PC-9 (cell line): ENCODE measurements at places on chromosomes 5 and 9.

DNA sequence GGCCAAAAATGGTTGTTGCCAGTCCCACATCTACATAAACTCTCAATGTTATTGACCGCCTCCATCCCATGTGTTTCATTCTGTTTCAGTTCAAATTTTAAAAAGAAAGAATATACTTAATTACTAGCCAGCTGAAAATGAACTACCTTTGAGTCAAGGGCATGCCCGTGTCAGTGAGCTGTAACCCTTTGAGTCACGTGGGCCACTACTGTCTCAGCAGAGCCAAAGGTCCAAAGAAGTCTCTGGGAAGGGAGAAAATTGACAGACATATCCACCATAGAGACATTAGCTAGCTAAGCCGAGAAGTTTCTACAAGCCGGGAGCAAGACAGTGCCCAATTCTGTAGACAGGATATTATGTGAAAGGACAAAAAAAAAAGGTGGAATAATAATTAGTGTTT, 59.7 kb downstream of the NIM1K start:
- DNase-seq: peak; percentile 28

DNA sequence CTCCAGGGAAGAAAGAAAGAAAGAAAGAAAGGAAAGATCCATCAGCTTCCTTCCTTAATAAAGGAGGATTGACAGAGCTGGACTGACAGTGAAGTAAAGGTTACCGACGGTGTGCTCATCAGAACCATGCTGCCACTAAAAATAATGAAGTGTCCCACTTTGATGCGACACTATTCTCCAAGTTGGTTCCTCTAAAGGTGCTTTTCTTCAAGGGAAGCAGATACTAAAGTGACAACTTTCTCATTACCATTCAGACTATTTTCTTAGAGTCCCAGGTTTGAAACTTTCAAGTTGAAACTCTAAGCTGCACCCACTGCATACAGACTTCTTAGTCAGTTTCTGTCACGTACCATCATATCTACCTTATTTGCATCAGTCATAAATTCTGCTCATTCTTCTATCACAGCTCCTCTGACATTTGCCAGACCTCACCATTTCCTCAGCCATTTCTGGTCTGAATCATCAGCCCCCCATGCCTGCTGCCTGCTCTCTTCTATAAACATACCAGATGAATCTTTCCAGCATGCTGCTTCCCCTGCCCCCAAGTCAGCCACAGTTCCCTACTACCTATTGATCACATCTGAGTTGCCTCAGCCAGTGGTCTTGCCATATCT, 177.6 kb downstream of the DEPDC1B start:
- DNase-seq: no peak

DNA sequence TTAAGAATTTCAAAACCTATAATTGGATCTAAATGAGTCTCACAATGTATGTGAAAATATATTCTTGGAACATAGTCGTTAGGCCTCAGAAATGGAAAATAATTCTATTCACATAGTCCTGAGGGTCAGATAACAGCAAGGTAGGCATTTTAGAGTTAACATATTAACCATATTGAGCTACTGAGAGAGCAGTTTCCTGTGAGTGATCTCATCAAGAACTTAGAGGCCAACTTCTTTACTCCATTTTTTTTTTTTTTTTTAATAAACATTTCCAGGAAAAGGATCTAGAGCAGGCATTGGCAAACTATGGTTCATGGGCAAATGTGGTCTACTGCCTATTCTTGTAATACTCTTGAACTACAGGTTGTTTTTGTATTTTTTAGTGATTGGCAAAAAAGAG, 26.6 kb downstream of the RAB24 start:
- no peak for DNase-seq

DNA sequence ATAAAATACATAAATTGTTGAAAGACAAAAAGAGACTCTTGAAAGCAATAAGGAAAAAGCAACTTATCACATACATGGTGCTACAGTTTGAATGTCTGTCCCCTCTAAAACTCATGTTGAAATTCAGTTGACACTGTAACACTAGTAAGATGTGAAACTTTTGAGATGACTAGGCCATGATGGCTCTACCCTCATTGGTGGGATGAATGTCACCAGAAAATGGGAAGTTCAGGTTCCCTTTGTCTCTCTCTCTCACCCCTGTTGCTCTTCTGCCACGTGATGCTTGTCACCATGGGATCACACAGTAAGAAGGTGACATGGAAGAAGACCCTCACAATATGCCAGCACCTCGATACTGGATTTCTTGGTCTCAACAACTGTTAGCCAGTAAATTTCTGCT, 50.3 kb upstream of the SPTLC1 start:
- DNase-seq: no peak

GRCh38 chr5:6484446-6484845, 35.8 kb downstream of the UBE2QL1 start:
- no peak for DNase-seq

GRCh38 chr9:15572200-15572770, 19.4 kb downstream of the CCDC171 start:
- no peak for DNase-seq

GRCh38 chr9:101478906-101479305, 43.3 kb upstream of the ALDOB start:
- DNase-seq: no peak

DNA sequence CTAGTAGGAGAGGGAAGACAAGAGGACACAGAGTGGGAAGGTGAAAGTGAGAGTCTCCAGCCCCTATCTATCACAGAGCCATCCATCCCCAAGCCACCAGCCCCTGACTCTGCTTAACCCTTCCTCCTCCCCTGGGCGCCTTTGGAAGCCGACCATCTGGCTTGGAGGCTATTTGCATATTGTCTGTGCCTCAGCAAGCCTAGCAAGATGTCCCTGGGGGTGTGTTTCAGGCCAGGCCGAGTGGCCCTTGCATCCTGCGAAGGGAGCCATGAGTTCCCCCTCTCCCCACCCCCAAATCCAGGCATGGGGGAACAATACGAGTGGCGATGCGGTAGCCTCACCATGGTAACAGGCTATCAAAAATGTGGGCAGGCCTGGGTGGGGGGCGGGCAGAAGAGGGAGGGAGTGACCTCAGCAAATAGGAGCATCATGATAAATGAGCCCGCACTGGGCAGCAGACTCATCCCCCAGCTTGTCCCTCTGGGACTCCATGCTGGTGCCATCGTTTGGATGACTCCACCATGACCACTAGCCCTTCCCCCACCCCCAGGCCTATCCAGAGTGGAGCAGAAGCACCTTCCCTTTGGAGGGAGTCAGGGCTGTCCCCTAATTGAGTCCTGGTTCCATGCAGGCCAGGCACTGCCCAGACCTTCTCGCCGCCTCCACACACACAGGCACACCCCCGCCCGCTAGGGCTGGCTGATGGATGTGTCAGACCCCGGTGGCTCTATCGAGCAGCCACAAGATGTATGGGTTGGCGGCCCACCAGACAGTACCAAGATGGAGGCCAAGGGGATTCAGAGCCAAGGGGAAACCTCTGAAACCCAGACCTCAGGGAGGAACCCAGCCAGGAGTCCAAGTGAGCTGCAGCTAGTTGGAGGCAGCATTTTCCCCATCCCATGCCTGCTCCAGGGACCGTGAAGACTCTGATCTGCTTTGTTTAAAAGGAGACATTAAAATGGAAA, 14.6 kb downstream of the URM1 start:
- DNase-seq: no peak

GRCh38 chr5:11143456-11144267, 382.6 kb upstream of the DAP start:
- DNase-seq: no peak

- DNase-seq: no peak
These were observed 25.9 kb downstream of the CDC42SE2 start for GRCh38 chr5:131289738-131290137.

GRCh38 chr5:140322751-140323731, 20.1 kb upstream of the PFDN1 start:
- DNase-seq: peak; percentile 95

DNA sequence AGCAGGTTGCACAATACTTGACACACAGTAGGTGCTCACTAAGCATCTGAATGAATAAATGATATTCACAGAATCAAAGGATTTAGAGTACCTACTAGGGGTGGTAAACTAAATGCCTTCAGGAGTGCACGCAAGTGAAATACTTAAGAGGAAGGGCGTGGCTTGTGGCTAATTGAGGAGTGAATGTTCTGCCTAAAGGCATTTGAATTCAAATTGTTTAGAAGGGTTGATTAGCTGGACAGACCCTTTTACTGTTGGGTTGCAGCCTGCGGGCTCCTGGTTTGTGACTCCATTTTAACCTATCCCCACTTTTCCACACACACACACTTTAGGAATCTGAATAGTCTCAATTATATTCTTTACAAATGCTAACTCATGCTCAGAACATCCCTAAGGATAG, 63.1 kb downstream of the PPP2R2B start:
- no peak for DNase-seq
